ENCODE measurements at places on chromosomes 4 and X.

- DNase-seq, result no peak
These were observed 575.5 kb downstream of the GBA3 start for GRCh38 chr4:23268072-23268771.

GRCh38 chr4:78625073-78625472 is 73.5 kb downstream of the ANXA3 start:
- DNase-seq, result no peak

DNA sequence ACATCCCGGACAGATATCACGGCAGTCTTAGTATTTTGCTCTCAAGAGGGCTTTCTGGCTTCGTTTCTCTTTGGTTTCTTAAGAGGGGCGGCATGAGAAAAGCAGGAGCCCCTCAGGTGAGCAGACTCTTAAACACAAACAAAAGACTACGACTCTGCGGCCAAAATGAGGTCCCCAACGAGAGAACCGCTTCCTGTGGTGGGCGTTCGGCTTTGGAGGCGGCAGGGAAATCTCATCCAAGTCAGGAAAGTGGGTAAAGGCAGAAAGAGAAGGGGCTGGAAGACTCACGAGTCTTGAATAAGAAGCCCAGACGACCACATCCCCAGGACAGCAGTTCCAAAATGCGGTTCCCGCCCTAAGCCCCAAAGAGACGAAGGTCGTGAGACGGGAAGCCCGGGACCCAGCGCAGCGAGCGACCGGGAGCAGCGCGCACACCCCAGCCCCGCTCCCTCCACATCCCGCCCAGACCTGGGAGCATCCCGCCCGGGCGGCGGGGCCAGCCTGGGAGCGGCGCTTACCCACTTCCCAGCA is 409 bp downstream of the UGDH start:
- no peak for DNase-seq

DNA sequence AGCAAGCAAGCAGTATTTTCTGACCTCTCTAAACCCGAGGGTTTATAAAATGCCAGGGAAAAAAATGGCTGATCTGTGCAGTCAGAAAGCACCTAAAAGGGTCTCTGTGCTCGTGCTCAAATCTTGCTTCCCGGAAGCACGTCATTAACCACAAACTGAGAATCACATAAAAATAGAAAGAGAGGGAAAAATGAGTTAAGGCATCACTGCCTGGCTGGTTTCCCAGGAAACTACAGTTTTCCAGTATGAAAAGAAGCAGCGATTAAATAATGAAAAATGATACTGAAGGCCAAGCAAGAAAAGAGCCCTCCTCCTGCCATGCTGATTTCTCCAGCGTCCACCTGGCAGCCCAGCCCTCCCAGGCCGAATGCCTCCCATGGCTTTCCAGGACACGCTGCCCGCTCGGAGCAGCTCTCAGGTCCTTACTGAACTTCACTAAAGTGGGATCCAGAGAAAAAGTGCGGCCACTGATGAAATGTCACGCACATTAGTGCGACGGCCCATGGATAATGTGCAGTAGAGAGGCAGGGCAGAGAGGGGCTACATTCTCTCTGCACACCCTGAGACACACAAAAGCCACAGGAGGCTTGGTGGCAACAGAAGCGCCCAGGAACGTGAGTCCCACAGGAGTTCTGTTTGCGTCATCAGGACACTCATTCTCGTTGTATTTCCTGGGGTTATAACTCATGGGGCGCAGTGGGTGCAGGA is 80.4 kb downstream of the WFS1 start:
- DNase-seq, result no peak

- DNase-seq, result no peak
These were observed 2.2 kb downstream of the NFKB1 start for GRCh38 chr4:102503301-102503746.

DNA sequence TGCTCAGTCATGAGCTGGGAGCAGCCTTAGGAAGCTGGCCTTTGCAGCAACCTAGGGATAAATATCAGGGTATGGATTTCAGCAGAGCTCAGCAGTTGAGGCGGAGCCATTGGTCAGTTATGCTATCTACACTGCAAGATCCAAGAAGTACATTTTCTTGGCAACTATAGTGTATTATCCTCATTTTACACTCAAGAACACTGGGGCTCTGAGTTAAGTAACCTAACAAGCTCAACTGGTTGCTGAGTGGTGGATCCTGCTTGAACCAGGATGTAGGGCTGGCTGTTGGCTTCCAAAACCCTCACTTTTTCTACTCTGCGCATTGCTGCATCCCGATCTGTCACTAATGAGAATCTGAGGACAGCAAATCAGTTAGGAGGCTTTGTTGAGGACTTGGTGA is 1.5 kb upstream of the SCARB2 start:
- no peak for DNase-seq

GRCh38 chr4:152307669-152308068 is 228.2 kb downstream of the FBXW7 start:
- no peak for DNase-seq

DNA sequence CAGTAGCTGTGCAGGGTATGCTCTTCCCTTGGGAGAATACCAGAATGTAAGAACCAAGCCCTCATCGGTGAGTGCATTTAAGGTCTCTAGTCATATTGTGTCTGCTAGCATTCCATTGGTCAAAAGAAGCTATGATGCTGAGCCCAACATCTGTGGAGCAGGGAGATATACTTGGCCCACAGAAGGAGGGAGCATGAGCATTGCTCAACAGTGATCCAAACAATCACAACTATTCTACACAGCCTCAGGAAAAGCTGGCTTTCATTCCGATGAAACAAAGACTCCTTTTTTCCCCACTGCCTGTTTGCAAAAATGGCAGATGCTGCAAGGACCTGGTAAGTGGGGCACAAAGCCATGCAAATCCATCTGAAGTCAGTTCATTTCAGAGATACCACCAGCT is 80.6 kb upstream of the DHX15 start:
- no peak for DNase-seq

- no peak for DNase-seq
These were observed 189.8 kb upstream of the AFF2 start for GRCh38 chrX:148310426-148311165.

DNA sequence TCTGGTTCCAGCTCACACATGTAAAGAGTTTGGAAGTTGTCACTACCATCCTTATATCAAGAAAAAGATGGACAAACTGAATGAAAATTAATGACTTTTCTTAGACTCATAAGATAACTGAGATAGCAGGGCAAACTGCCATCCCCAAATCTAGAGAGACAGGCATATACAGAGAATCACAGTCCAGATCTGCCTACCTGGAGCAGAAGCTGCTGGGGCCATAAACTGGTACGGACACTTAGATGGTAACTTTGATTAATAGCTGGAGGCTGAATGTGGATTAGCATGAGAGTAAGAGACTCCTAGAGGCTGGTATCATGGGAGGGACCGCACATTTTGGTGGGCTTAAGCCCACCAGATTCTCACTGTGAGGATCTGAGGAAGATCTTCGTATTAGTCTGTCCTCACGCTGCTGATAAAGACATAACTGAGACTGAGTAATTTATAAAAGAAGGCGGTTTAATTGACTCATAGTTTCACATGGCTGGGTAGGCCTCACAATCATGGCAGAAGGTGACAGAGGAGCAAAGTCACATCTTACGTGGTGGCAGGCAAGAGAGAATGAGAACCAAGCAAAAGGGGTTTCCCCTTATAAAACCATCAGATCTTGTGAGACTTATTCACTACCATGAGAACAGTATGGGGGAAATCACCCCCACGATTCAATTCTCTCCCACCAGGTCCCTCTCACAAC is 10.8 kb upstream of the POLA1 start:
- DNase-seq, result no peak

- DNase-seq, result no peak
These were observed 12.0 kb upstream of the CD38 start for GRCh38 chr4:15765910-15766697.

- no peak for DNase-seq
These were observed 214.6 kb downstream of the ENOX2 start for GRCh38 chrX:130688360-130688759.

GRCh38 chr4:34422472-34423175 is 1821.7 kb downstream of the ARAP2 start:
- no peak for DNase-seq

- DNase-seq, result no peak
These were observed 185.8 kb upstream of the SLIT2 start for GRCh38 chr4:20065952-20066351.

- no peak for DNase-seq
These were observed 585.7 kb upstream of the PABPC4L start for GRCh38 chr4:134787315-134787714.

DNA sequence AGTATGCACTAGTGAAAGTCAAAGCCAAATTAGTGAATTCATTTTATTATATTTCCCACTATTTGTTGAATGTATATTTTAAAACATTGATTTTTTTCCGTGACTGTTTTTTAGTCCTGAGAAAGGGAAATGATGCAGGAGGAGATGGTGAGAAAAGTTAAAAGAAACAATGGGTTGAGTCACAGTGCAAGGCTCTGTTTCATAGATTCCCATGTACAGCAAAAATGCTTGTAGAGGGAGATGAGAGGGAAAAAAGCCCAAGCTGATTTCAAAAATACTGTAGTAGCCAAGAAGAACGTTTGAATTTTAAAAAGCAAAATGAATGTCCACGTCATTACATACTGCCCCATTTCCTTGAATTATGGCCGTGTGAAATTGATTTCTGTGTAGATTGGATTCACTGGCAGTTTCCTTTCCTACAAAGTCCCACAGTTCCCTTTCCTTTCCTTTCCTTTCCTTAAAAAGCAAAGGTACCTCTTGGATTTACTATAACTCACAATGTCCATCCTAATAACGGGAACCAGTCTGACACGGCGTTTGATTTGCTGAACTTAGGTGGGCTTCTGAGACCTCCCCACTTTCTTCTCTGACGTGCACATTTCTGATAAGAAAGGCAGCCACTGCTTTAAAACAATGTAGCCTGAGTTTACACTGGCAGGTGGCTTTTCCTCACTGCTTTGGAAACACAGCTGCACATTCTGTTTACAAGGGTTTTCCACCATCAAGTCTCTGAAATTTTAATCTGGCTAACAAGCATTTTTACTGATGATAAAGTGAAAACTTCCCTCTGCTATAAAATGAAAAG is 63.7 kb downstream of the SPCS3 start:
- DNase-seq, result peak; percentile 85

DNA sequence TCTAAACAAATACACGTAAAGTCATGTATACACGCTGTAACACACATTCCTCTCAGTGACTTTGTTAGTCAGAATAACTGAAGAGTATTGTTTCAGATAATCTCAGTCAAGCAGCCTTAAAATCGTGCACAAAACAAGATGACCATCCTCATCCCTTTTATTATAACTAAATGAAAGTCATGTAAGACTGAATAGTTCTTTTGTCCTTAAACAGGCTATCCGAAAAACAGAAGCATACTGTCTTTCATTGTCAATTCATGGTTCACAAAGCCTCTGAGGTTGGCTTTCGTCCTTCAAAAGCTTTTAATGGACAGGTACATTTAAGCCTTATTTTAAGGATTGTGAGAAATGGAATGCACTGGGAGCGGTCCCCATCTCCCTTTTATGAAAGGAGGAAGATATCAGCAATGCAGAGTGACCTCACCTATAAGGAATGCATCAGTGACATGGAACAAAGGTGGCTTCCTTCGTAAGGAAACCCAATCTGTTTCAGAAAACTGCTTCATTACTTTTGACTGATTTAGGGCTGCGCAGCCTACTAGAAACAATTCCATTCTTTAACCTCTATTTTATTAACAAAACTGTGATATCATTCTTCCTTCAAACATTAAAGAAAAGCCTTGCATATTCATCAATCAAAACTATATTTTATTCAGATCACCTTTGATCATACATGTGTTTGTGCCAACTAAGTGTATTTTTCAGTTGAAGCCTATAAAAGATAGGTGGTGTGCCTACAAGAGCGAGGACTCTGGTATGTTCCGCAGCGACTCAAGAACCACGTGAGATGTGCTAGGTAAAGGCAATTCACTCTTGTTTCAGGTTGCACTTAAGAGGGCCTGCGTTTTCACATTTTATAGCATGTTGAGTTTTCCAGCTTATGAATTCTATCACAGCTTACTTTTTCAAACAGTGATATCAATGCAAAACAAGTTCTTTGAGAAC is 19.2 kb downstream of the SH3RF1 start:
- DNase-seq, result no peak

GRCh38 chrX:124030520-124030919 is 69.0 kb downstream of the STAG2 start:
- DNase-seq, result no peak

- no peak for DNase-seq
These were observed 359.4 kb upstream of the FSTL5 start for GRCh38 chr4:162523171-162523570.

- DNase-seq, result no peak
These were observed 13.0 kb upstream of the XK start for GRCh38 chrX:37672563-37672962.

DNA sequence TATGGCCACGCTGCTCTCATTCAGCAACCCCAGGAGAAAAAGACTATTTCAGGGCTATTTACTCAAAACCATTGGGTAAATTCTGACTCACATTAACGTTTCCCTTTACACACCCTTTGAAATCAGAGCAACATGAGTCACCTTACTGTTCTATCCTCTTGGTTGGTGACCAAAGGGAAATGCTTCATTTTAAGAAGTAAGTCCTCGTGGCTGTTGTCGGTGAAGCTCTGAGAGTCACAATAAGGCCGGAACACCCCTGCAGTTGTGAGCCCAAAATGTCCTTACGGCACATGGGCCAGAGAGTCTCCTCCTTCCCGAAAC is 56.3 kb upstream of the SPRY1 start:
- peak; percentile 93 for DNase-seq

DNA sequence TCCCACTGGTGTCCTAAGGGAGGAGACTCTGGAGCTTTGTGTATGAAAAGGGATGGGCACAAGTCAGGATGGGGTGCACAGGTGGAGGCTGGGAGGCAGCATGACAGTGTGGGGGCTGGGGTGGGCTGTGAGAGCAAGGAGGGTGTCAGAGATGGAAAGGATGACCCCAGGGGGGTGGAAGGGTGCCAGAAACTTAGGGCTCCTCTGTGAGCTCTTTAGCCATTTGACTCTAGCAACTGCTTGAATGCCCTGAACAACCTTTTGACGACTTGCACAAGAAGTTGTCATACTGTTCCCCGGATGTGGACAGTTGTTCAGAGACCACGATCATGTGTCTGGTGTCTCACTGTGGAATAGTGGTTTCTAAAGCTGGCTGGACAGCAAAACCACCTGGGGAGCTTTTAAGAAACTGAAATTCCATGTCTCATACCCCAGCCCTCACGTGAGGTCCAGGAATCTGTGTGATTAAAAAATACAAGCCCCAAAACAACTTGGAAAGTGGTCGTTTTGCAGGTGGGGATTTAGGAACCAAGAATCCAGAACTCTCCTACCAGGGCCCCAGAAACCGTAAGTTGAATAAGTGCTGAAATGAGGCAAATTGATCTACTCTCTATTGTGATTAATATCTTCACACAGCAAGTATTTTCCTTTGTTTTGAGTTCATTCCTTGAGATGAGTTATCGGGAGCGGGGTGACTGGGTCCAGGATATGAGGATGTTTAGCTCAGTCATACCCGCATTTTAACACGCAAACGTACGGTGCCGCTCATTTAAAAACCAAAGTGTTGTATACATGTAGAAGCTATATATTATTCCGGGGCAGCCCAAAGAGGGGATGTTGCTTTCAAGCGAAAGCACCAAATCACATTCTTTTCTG is 3.4 kb downstream of the RHOH start:
- no peak for DNase-seq

GRCh38 chr4:147610686-147611085 is 6.5 kb upstream of the TMEM184C start:
- no peak for DNase-seq

- DNase-seq, result no peak
These were observed 27.6 kb upstream of the ANXA3 start for GRCh38 chr4:78524009-78524408.
